ENCODE measurements at places on chromosomes 6 and 20.

DNA sequence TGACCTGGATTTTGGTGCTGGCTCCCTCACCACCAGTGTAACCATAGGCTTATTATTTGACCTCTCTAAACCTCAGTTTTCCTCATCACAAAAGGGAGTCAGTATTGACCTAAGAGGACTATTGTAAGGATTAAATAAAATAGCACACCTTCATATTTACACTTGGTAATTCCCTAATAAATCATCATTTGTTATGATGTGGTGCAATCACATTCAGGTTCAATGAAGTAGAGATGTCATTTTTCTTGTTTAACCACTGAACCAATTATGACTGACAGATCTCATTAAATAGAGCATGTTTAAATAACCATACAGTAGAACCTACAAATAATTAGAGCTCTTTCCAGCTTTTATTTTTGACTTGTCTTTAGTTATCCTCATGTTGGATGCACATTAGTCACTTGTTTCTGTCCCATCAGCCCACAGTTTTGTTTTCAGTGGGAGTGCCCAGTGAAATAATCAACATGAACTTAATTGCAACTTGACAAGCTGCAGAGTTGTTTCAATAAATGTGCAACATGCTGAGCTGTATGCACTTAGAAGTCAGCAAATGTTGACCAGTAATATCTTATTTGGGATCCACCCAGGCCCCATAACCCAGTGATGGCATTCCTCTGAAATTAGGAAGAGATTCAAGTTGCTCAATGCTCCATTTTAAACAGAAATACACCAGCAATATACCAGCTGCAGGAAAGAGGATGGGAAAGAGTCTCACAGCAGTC lies 451.7 kb upstream of the MARCKS start:
- DNase-seq = no peak

- no peak for DNase-seq
Observed at GRCh38 chr6:56652231-56652630, 9.5 kb upstream of the DST start.

DNA sequence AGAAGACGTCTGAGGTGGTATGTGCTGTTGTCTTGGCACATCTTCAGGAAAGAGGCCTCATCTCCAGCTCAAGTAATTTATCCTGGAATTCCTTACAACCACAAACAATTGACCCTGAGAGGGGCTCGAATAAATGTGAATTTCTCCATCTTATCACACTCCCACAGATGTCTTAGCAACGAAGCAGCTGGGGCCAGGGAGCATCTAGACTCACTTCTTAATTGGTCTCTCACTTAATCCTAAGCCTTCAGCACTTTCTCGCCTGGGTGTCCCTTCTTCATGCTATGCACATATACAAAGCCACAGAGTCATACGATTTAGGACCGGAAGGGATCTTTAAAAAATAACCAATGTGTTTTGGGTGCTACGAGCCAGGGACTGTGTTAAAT lies 27.1 kb downstream of the PCK1 start:
- no peak for DNase-seq

DNA sequence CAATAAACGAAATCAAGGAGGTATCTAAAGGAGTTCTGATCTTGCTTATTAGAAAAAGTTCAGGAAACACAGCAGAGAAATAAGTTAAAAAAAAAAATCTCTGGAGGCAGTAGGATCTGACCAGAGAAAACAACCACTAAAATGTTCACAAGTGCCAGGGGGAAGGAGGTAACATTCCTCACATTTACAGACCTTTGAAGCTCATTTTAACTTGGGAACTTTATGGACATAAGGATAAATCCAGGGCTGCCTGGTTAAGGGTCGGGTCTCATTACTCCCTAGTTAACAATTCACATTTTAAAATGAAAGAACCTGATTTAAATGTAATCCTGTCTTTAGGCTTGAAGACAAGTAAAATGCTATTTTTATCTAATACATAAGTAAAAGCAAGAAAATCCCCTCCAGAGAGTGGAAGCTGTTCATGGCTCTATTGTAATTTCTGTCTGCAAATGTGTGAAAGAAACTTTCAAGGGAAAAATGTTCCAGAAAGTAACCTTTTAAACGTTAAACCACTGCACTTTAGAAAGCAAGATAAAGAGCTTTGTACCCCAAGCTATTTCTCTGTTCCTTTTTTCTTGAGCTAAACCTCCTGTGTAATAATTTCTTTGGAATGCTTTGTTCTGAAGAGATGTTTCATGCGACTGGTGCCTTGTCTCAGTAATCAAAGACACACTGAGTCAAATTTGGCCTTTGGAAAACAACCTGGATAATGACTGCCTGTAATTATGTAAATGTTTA lies 38.2 kb downstream of the MYLIP start:
- DNase-seq = no peak

DNA sequence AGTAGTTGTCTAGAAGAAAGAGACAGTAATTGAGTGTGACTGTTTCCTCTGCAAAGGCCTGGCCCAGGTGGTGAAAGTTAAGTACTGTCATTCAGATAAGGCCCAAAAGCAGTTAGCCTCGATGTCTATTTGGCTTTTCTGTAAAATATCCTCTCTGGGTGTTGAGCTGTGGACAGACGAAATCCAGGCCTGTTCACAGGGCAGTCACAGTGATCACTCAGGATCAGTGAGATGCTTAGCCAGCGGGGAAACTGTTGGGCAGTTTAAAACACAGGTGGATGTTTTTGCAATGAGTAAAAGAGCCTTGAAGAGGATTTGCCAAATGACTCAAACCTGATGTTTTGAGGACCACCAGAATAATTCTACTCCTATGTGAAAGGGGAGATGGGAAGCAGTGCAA lies 22.0 kb upstream of the PRDM1 start:
- DNase-seq = no peak

GRCh38 chr6:46491201-46491627 lies at the start of gene RCAN2:
TSS of gene RCAN2 (minus strand) at chr6:46491449.
- DNase-seq = no peak

- no peak for DNase-seq
Observed at GRCh38 chr6:124536157-124536841, 425.9 kb upstream of the RNF217 start.

GRCh38 chr6:80010288-80010687 lies 5.8 kb downstream of the TTK start:
- no peak for DNase-seq

- no peak for DNase-seq
Observed at GRCh38 chr20:33211817-33212424, 5.2 kb upstream of the BPIFA3 start.

DNA sequence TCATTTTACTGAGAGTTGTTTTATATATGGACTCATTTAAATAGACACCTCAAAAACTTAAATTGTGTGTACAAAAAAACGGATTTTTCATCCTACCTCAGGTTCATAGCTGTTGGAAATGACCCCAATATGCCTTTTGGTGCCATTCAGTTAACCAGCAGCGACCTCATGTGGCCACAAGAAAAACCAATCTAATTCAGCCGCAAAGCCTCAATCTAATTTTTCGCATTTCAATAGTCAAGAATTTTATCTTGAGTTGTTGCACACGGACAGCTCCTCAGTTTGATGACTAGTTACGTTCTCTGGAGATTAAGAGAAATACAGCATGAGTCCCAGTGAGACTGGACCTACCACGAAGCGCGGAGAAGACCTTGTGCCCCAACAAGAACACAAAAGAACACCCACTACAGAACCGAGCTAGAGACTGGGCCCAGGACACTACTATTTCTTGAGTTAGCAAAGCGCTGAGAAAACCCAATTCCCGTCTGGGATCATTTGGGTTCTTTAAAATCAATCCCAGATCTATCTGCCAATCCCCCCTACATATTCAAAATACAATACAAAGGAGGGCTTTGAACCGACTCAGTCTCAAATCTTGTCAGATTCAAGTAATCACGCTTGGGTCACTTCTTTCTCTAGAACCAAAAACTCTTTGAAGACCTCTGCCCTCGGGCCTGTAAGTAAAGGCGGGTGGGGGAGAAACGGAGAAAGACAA lies 1.1 kb downstream of the TCP11 start:
- DNase-seq = peak; percentile 24

- no peak for DNase-seq
Observed at GRCh38 chr20:5862703-5863039, 87.7 kb downstream of the TRMT6 start.

- no peak for DNase-seq
Observed at GRCh38 chr6:133595111-133595761, 293.7 kb upstream of the TCF21 start.

- DNase-seq = no peak
Observed at GRCh38 chr6:30928677-30929076, 3.3 kb downstream of the SFTA2 start.

- no peak for DNase-seq
Observed at GRCh38 chr6:136890986-136891385, 31.1 kb upstream of the SLC35D3 start.

DNA sequence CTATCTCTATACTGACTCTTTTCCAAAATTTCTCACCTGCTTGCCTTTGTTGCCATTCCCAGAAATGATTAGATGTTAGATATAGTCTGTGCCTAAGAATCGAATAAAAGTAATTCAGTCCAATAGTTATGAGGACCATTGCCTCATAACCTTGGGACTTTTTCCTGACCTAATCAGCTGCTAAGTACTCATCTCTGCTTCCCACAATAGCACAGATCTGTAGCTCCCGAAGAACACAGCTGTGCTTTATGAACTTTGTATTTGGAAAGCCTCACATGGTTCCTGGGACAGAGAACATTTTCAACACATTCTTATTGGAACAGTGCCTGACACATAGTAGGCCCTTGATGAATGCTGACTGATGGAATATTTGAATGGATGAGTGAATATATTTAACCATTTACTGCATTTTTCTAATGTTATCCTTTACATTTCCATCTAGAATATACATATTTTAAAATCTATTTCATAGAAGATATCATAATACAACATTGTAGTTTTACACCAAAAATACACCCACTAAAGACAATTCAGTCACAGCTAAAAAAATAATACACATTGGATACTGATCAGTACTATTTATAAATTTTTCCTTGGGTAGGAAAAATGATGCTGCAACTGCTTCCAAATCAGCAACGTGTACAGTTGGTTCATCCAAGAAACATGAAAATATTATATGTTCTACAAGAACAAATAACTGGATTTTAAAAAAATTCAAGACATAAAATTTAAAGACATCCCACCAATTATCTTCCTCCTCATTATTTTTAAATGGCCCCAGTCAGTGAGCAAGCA lies 53.9 kb downstream of the HS3ST5 start:
- DNase-seq = no peak

- no peak for DNase-seq
Observed at GRCh38 chr6:142401838-142402237, 100.0 kb downstream of the ADGRG6 start.

DNA sequence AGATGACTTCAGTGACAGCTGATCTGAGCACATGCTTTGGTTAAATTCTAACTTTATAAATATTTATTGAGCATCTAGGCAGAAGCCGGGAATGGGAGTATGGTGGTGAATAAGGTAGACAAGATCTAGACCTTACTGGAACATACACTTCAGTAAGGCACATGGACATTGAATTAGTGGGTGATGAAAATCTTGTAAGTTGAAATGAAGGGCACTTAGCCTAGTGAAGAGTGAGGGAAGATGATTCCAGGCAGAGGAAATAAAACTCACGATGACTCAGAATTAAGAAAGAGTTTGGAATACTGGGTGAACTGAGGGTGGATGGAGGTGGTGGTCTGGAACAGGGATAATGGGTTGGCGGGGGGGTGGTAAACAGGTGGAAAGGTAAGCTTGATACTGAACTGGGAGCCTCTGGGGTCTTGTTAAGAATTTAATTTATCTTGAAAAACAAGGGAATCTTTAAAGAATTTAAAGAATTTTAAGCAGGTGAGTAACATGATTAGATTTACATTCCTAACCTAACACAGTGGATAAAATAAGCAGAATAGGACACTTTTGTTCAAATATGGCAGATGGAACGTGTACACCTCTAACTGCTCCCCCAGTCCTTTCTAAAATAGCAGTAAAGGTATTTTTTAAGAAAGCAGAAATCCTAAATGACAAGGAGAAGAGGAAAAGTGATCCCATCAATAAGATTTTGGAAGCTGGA lies 75.2 kb upstream of the ARHGAP18 start:
- no peak for DNase-seq

DNA sequence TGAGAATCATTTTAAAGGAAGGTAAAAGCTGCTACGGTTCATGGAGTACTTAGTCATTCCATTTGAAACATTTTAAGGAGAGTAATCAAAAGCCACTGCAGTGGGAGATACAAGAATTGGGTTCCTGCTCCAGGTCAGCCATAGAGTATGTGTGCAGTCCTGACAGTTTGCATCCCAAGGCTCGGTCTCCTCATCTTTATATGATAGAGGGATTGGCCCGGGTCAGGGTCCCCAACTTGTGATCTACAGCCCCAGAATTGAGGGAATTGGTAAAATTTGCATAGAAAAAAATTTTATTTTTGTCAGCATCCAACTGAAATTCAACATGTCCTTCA lies 147.4 kb upstream of the PRND start:
- no peak for DNase-seq

DNA sequence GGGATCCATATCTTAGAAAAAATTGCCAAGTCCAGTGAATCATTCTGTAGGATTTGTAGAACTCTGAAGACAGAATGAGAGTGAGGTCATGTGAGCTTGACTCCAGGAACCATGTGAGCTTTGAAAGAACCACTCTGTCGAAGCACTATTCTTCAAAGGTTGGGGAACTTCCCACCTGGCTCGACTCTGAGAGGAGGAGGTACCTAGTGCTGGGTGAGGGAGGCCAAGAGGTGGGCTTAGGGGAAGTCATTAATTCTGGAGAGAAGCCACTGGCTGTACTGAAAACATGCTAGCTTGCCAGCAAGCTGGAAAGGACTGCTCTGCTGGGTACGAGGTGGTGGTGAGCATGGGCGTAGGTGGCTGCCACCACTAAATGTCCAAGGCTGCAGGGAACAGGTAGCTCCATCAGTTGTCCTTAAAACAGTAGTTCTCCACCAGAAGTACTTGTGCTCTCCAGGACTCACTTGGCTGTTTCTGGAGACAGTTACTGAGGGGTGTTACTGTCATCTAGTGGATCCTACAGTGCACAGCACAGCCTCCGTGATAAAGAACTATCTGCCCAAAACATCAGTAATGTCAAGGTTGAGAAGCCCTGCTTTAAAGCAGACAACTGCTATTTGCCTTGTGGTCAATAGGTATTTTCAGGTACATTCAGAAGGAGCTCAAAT lies 34.7 kb upstream of the SYNJ2 start:
- DNase-seq = no peak

DNA sequence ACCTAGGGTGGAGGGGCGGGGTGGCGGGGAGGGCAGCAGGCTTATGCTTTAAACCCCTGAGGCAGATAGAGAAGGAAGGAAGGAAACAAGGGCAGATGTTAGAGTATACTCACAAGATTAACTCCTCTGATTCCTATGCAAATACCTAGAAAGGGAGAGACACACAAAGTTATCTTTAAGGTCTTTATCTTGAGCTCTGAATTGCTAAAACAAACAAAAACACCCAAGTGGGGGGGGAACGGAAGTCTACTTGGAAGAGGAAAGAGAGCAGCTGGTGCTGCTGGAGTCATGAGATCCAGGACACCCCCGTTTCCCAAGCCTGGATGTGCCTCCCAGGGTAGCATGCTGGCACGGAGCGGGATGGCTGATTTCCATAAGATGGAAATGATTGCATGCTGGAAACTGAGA lies 43.4 kb downstream of the PLAGL1 start:
- DNase-seq = no peak

Data from effector CD4-positive, alpha-beta T cell (primary cell).